ENCODE measurements at places on chromosomes 16 and 17.

DNA sequence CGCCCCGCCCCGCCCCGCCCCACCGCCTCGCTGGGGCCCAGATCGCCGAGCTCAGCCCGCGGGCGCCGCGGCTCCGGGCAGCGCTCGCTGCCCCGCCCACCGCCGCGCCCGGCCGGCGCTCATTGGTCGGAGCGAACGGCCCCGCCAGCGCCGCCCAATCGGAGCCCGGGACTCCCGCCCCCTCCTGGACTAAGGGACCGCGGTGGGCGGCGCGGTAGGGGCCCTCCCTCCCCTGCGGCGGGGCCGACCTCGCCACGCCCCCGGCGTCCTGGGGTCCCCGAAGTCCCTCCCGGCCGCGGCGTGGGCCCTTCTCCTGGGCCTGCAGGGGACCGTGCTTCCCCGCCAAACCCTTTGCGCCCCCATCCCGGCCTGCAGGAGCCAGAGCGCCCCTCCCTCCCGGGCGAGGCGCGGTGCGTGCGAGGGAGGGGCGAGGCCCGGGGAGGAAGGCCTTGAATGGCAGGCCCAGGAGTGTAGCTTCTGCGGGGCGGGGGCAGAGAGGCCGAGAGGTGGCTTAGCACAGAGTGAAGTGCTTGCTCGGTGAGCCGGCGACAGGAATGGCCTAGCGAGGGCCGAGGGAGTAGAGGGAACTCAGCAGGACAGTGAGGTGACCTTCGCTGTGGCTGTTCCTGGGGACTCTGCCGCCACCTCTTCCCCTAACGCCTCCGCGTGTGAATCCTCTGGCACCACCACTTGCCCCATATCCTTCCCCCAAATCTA lies at the start of gene CAMKK1:
CAMKK1 (minus strand) TSS at position 51 of the 717 bp plus-strand sequence. CDS start 7,366 bp downstream, outside the sequence.
- peak; percentile 84 for DNase-seq

DNA sequence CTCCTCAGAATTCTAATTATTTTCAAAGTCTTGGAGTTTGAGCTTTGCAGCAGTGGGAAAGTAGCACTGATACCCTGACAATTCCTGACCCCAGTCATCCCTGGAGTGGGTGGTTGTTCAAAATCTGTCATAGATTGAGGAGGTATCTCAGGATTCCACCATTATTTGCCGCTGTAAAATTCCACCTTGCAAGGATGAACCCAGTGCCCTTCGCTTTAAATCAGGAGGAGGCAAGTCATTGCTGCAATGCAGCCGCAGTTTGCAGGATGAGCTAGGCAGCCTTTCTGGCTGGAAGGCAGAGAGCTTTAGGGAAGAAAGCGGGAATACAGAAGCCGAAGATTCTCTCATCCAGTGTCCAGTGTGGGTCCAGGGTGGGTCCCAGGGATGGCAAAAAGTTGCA lies 296.9 kb downstream of the RBFOX1 start:
- no peak for DNase-seq

- no peak for DNase-seq
These were observed 153.1 kb upstream of the NOG start for GRCh38 chr17:56440419-56440818.

- DNase-seq = peak; percentile 15
These were observed 6.2 kb upstream of the MEOX1 start for GRCh38 chr17:43667947-43668348.

DNA sequence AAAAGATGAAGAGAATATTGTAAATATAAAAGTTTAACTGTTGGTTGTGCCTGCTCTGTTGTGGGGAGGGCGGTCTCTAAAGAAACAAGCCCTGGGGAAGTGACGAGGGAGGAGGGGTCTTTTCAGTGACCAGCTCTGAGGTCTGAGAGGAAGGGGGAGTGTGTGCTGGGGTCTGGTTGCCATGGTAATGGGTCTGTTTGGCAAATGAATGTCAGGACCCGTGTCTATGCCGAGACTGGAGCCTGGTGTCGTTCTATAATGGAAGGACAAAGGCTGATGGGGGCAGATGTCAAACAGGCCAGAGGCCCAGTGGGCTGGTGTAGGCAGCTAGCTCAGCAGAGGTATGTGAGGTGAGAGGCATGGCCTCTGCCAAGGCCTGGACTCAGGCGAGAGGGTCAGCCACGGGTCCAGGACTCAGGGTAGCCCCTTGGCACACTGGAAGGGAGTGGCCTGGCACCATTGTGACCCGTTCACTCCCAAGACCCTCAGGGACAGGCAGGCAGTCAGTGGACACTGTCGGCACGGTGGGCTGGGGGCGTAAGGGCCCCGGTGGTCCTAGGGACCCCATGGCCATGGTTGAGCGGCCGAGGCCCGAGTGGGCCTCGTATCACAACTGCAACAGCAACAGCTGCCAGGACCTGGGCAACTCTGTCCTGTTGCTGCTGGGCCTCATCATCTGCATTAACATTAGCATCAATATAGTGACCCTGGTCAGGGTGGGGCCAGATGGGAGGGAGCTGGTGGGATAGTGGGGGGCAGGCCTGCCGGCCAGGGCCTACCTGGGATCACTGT lies at the start of gene SPEM1:
SPEM1 (plus strand) TSS at position 506 of the 792 bp plus-strand sequence; CDS start at position 567, 61 bp downstream.
- DNase-seq = no peak

- DNase-seq = peak; percentile 49
These were observed 237.3 kb upstream of the WSCD1 start for GRCh38 chr17:5832886-5833285.

Measured in RKO (cell line).